Renal cortex interstitium (tissue), 15 donors: ENCODE measurements at places on chromosomes 7 and 10.

DNA sequence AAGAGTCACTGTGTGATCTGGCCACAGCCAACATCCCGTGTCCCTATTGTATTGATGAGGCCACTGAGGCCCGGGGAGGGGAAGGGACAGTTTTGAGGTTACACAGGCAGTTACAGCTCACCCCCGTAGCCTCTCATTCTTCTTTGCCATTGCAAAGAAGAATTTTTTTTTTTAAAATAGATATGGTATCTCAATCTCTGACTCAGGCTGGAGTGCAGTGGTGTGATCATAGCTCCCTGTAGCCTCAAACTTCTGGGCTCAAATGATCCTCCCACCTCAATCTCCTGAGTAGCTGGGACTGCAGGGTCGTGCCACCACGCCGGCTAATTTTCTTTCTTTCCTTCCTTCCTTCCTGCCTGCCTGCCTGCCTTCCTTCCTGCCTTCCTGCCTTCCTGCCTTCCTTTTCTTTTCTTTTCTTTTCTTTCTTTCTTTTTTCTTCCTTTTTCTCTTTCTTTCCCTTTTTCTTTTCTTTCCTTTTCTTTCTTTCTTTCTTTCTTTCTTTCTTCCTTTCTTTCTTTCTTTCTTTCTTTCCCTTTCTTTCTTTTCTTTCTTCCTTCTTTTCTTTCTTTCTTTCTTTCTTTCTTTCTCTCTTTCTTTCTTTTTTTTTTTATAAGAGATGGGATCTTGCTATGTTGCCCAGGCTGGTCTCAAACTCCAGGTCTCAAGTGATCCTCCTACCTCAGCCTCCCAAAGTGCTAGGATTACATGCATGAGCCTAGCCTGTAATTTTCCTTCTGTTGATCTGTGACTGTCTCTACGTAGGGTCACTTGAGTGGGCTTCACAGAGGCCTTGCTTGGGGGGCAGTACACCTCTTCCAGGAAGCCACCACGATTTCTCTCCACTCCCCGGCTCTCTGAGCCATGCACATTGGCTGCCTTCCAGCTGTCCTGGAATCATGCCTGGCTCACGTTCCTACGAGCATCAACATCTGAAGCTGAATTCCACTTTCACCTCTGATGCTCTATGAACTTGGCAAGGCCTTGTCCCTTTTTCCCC lies 31.3 kb downstream of the TMEM270 start:
- DNase-seq: no peak

DNA sequence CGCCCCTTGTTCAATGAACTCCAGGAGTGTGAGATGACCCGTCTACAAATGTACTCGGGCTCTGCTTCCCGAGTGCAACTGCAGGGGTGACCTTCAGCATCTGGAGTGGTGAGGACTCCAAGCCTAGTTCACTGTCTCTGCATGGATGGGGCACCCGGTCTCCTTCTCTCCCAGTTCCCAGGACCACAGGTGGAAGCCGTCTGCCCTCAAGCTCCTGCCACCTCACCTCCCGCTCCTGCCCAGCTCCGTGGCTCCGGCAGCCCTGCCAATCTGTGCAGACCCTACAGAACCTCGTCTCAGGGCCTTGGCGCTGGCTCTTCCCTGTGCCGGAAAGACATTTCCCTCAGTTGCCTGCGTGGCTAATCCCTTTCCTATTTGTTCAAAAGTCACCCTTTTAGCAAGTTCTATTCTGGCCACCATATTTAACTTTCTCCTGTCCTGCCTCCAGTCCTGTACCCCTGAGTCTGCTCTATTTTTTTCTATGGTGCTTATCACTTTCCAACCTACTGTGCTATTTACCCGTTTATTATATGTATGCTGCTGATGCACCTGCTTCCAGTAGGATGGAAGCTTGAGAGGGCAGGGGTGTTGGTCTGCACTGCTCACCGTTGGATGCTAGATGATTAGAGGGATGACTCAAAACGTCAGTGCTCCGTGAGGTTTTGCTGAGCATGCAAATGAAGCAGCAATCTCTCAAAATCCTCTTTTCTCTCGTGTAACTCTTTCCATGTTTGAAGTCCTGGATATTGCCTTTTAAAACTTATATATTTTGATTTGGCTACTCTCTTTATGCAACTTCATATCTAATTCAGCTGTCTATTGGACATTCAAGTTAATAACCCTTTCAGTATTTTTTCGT lies 641.4 kb downstream of the ACTR3B start:
- DNase-seq: no peak

GRCh38 chr7:149773446-149774236 lies at the start of gene ZNF467:
TSS of gene ZNF467 (minus strand) at chr7:149773588. CDS start at chr7:149771032, 2,556 bp downstream.
- no peak for DNase-seq

- DNase-seq: no peak
Observed at GRCh38 chr7:146826329-146826728, 709.7 kb downstream of the CNTNAP2 start.

DNA sequence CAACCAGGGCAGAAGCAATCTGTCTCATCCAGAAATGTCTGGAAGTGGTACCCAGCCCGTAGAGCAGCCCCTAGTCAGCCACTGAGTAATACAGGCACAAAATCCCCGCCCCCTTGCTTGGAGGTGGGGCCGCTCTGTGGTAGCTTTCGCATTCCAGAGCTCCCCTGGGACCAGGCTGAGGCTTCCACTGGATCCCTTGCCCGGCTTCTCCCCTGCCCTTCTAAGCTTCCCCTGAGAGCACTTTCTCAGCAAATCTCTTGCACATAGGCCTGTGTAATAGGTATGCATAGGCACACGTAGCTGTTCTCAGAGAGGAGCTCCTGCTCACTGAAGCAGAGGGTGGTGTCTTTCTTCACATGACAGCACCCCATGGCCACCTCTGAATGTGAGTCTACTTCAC lies 144.2 kb downstream of the BMS1 start:
- DNase-seq: no peak

DNA sequence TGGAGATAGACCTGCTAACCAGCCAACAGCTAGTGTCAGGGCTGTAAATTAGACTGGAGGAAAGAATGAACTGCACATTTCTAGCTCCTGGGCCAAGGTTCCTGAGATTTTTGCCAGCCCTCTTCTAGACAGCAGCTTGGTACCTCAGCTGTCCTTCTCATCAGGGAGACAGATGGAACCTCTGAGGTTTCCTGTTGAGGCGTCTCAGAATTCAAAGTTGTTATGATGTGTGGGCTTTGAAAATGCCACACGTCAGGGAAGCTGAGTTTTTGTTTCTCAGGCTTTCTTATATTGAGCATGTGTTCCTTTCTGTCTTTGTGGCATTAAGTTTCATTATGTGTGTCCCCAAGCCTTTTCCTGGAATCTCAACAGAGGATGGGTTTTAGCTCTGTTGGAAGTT lies 736.6 kb downstream of the AUTS2 start:
- DNase-seq: no peak

GRCh38 chr10:3668966-3669330 lies 116.1 kb downstream of the KLF6 start:
- no peak for DNase-seq
